ENCODE measurements at places on chromosomes 5 and 9. TPM values are rescaled to one million over a fixed set of nuclear protein-coding genes. Genes with fewer than 3 reads are reported as not detected.

ANKRD18A gene
- under 0.01 TPM for polyA plus RNA-seq

DNA sequence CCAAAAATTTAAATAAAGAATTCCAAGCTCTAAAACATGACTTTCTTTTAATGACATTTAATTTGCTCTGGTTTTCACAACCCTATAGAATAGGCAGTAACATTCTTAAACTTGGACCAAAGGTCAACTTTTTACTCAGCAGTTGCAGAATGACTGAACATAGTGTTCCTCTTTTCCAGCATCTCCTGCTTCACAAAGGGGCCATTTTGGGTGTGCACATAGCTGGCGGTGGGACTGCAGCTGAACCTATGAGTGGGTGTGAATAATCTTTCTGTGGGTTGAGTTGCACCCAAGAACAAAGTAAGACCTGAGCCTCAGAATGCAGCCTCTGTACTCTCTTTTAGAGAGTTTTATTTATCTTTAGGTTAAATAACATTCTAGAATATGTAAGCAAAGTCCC, 96.9 kb upstream of the HAPLN1 start:
- H3K27ac ChIP-seq, result no peak overlapping the region
- no peaks in the 10 kb centered on the region for H3K36me3 ChIP-seq
- H3K27me3 ChIP-seq, result no peaks in the 10 kb centered on the region
- no peaks in the 10 kb centered on the region for H3K4me1 ChIP-seq

GRCh38 chr9:95463148-95464060, 53.4 kb downstream of the PTCH1 start:
- peak overlapping the region; percentile 38 for H3K27ac ChIP-seq
- no peak for DNase-seq
- peaks cover 61% of the 10 kb centered on the region for H3K4me1 ChIP-seq

DNA sequence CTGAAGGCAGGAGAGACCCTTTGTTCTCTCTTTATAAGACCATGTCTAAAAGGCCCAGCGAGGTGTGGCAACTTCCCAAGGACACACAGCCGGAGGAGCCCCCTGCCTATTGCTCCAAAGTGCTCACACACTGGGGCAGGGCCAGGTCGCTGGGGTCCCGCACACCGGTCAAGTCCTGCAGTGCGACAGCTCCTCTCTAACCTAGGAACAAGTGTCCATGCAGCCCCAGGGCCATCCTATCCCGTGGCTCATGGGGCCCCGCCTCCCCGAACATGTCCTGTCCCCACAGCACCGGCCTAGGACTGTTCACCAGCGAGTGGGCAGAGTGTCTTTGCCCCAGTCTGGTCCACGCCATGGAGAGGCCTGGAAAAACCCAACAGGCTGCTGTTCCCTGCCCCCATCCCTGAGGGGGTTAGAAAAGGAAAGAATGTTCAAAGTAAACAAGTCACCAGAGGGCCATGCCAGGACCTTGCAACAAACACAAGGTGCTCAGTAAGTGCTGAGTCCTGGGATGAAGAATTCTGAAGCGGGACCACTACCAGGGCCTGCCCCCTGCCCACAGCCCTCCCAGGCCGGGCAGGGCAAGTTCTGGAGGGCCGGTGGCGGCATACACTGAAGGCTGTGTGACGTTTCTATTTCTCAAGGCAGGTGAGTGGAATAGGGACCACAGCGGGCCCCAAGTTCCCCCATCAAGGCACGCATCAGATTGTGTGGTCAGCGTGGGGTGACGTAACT, 938 bp downstream of the NINJ1 start:
- no peaks in the 10 kb centered on the region for H3K27me3 ChIP-seq
- H3K36me3 ChIP-seq, result no peaks in the 10 kb centered on the region
- H3K4me3 ChIP-seq, result peak overlapping the region; percentile 89

- no peak for DNase-seq
- no peaks in the 10 kb centered on the region for H3K36me3 ChIP-seq
- H3K4me3 ChIP-seq, result no peak overlapping the region
- H3K27me3 ChIP-seq, result no peaks in the 10 kb centered on the region
Measured at GRCh38 chr9:80369641-80370040, 797.9 kb downstream of the TLE4 start.

- H3K4me3 ChIP-seq, result no peak overlapping the region
- no peaks in the 10 kb centered on the region for H3K36me3 ChIP-seq
- DNase-seq, result no peak
- H3K27me3 ChIP-seq, result no peaks in the 10 kb centered on the region
Measured at GRCh38 chr5:89342106-89342876, 459.3 kb upstream of the MEF2C start.

- peak overlapping the region; percentile 81 for H3K27ac ChIP-seq
- DNase-seq, result no peak
- H3K36me3 ChIP-seq, result no peaks in the 10 kb centered on the region
- H3K4me3 ChIP-seq, result peak overlapping the region; percentile 49
- H3K4me1 ChIP-seq, result no peaks in the 10 kb centered on the region
- H3K27me3 ChIP-seq, result peaks cover 28% of the 10 kb centered on the region
Measured at GRCh38 chr5:159095151-159095721, 4.5 kb downstream of the EBF1 start.

GRCh38 chr9:36163049-36163785, 6.0 kb upstream of the CCIN start:
- peak; percentile 84 for DNase-seq
- H3K27ac ChIP-seq, result peak overlapping the region; percentile 99
- no peaks in the 10 kb centered on the region for H3K4me1 ChIP-seq
- no peak overlapping the region for H3K4me3 ChIP-seq

GRCh38 chr5:66246608-66247007, 102.5 kb downstream of the SREK1 start:
- H3K27me3 ChIP-seq, result no peaks in the 10 kb centered on the region
- no peak overlapping the region for H3K4me3 ChIP-seq
- H3K27ac ChIP-seq, result no peak overlapping the region
- DNase-seq, result no peak

- H3K4me1 ChIP-seq, result no peaks in the 10 kb centered on the region
- H3K27me3 ChIP-seq, result no peaks in the 10 kb centered on the region
- no peak overlapping the region for H3K4me3 ChIP-seq
Measured at GRCh38 chr5:14105718-14106410, 37.3 kb upstream of the TRIO start.

FAM221B gene
- not detected for polyA plus RNA-seq

GRCh38 chr5:134504629-134505300, 20.7 kb upstream of the JADE2 start:
- H3K4me3 ChIP-seq, result no peak overlapping the region
- no peaks in the 10 kb centered on the region for H3K27me3 ChIP-seq
- no peak overlapping the region for H3K27ac ChIP-seq
- H3K4me1 ChIP-seq, result peaks cover 7% of the 10 kb centered on the region
- no peak for DNase-seq
- H3K36me3 ChIP-seq, result no peaks in the 10 kb centered on the region

SCGB3A1 gene
- not detected for polyA plus RNA-seq

DNA sequence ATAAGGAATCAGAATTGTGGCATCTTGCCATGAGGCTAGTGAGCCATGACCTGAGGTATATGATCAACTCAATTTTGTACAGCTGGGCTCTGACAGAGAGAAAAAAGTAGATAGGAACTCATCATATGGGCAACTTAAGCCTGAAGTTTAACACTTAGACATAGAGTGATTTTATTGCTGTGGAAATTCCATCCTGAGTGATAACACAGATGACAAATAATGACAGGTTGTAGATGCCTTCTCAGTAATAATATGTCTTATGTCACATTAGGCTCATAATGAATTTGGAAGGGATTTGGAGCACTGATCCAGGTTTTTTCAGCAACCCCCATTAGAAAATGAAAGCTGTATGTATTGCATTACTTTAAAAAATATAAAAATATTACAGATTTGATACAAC, 744.6 kb downstream of the CDH12 start:
- H3K27me3 ChIP-seq, result no peaks in the 10 kb centered on the region
- H3K27ac ChIP-seq, result no peak overlapping the region
- no peak for DNase-seq
- no peaks in the 10 kb centered on the region for H3K4me1 ChIP-seq
- H3K36me3 ChIP-seq, result no peaks in the 10 kb centered on the region
- no peak overlapping the region for H3K4me3 ChIP-seq

DNA sequence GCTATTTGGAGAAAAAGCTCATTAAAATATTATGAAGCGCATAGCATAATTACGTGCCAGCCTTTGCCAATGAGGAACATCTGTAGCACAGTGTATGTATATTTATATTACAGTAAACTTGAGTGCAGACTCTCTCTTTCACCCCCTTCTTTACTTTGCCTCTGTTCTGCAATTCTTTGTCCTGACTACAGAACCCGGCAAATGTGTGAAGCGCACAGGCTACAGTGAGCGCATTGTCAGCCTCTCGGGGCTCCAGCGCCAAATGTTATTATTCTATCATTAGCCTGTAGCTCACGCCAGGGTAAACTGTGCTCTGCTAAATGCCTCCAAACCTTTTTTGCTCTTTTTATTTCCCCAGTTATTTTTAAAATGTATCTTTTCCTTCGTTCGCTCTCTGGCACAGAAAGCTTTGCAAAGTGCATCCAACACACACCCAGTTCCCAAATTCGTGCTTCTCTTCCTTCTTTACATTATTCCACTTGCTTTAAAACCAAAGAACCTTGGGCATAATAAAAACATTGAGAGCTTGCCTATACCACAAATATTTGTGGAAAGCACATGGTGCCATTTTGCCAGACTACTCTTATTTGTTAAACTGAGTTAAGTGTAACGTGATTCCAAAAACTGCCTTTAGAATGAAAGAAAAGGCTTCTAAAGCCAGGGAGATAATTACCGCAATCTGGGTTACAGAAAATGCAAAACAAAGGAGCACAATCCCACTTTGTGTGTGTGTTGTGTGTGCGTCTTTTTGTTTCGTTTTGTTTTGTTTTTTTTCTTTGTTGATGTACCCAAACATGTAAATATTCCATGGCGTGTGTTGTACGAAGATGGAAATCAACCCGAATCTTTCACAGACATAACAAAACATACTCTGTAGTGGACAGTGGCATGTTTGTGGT, 164.1 kb upstream of the MPDZ start:
- H3K4me3 ChIP-seq, result no peak overlapping the region
- no peak for DNase-seq
- H3K27me3 ChIP-seq, result no peaks in the 10 kb centered on the region
- H3K4me1 ChIP-seq, result peaks cover 20% of the 10 kb centered on the region
- H3K27ac ChIP-seq, result peak overlapping the region; percentile 11

DNA sequence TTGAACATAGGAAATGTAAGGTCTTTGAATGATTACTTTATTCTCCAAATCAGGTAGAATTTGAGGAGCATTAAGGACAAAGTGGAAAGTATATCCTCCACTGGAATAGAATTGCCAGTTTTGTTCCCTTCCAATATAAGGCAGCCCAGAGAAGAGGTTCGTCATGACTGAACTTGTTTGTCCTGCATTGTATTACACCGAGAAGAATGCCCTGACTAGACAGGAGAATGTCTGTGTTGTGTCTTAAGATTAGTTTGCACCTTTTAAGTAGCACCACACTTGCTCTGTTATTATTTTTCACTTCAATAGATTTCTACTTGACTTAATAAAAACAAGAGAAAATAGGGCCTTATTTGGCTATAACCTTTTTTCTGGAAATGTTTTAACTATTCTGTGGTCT, 586.2 kb upstream of the PTGER4 start:
- H3K4me1 ChIP-seq, result peaks cover 22% of the 10 kb centered on the region
- H3K4me3 ChIP-seq, result no peak overlapping the region
- no peak for DNase-seq
